ENCODE measurements at places on chromosomes 16 and 17.

- no peak for DNase-seq
Measured at GRCh38 chr17:47872651-47873161, 21.7 kb upstream of the SP6 start.

- DNase-seq, result no peak
Measured at GRCh38 chr17:52158450-52159042, at the start of gene CA10. Gene CA10, minus strand, starts transcription at chr17:52158714.

GRCh38 chr17:69064476-69064875 lies 3.7 kb upstream of the ABCA9 start:
- no peak for DNase-seq

GRCh38 chr17:56926704-56927103 lies 12.9 kb upstream of the TRIM25 start:
- no peak for DNase-seq

DNA sequence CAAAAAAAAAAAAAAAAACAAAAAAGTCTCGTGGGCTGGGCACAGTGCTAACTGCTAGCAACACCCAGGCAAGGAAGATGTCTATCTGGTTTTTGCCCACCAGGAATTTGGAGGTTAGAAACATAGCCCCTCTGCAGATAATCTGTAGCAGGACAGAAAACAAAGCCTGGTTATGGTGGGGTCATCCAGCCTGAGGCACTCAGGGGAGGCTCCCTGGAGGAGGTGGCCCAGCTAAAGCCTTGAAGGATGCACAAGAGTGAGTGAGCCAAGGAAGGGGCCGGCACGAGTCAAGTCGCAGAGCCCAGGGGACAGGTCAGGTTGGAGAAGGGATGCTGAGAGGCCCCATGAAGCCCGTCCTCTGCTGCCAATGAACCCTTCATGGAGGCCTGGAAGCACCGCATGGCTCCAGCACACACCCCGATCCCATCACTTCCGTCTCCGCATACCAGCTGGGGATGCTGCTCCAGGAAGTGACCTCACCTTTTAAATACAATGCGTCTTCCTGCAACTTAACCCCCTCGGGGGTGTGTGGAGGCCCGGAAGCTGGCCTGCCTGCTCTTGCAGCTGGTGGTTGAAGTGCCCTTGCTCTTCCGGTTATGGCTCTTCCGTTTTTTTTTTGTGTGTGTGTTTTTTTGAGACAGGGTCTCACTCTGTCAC lies 86.5 kb downstream of the ENGASE start:
- no peak for DNase-seq

- no peak for DNase-seq
Measured at GRCh38 chr16:51180719-51181502, 29.8 kb upstream of the SALL1 start.

GRCh38 chr16:55037966-55038365 lies 107.3 kb downstream of the IRX5 start:
- DNase-seq, result no peak

DNA sequence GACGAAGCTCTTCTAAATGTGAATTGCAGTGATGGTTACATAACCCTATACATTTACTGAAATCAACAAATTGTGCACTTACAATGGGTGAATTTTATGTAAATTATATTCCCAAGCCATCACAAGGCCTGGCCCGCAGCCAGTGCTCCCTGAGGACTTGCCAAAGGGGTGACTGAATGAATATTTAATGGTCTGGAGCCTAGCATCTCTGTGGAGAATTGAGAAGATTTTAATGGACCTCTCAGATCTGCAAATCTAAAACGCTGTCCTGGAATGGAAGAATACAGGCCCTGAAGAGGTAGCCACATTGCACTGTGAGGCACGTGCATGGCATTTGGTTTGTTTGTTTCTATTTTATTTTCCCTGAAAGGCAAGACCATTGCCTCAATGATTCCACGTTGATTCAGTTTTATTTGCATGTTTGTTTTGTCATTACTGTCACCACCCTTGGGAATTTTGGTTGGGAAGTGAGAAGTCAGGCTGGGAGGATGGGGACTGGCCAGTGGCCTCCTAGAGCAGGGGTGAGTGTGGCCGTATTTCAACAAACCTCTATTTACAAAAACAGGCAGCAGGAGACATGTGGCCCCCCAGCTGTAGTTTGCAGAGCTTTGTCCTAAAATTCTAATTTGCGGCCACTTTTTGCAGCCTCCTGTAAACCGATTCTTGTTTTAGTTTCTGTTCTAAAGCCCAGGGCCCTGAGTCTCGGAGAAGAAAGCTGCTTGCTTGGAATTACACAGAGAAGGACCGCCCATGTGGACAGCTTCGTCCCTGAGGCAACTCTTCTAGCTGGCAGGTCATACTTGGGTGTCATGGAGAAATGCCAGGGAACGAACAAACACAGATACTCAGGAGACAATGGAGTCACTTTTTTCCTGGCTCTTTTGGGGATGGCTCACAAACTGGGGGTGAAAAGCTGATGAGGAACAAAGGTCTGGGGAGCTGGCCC lies 40.5 kb upstream of the GCSH start:
- DNase-seq, result no peak

GRCh38 chr17:58556833-58557250 lies 42.4 kb upstream of the MTMR4 start:
- DNase-seq, result no peak

GRCh38 chr16:1108299-1109252 lies 12.5 kb upstream of the C1QTNF8 start:
- no peak for DNase-seq

DNA sequence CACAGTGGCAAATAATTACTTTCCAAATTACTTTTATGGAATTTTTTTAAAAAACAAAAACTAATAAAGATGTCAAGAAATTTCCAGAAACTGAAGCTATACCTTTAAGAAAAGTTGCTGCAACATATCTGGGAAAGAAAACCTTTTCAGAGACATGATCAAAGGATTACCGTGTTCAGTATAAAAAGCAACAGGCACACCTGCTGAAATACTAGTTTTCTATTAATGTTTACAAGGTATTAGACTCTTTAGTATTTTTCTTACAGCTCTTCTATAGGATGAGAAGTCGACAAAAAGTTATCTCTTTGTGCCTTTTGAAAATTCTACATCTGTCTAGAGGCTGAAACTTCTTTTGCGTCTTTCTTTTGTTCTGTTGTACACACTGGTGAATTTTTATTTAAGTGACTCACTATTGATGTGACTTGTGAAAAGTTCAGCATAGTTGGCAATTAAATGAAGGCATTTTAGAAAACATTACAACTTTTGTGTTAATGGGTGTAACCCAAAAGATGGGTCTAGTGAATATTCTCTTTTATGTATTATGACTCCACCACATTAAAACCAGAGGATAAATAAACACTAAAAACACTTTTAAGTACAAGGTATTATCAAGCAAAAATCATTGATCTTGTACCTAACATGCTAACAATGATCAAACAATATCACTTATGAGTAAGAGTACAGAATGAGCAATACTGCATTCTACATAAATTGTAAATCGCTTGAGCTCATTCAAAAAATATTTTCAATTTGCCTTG lies 23.8 kb downstream of the NACA2 start:
- no peak for DNase-seq

GRCh38 chr17:65794572-65794971 lies 233.1 kb upstream of the AXIN2 start:
- DNase-seq, result no peak

DNA sequence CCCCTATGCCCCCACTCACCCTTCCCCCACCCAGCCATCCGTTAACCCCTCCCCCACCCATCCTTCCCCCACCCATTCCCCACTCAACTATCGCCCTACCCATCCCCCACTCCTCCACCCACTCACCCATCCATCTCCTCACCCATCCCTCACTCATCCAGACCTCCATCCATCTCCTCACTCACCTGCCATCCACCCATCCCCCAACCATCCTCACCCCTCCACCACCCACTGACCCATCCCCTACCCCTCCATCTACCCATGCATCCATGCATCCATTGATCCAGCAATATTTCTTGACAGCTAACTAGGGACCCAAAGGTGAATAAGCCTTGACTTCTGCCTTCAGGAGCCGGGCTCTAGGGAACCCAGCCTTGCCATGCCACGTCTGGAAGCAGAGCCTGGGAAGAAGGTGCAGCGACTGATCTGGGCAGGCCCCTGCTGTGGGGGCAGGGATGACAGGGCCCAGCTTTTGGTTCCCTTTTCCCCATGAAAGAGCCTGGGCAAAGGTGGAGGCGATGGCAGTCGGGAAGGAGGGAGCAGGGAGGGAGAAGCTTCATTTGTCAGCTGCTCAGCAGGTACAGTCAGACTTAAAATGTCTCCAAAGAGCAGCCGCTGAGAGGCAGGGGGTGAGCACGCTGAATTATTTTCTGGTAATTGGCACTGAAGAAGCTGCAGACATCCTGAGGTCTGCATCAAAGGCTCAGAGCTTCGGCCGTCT lies 23.1 kb upstream of the DOC2B start:
- no peak for DNase-seq

- no peak for DNase-seq
Measured at GRCh38 chr16:397736-398332, 835 bp downstream of the NME4 start.

DNA sequence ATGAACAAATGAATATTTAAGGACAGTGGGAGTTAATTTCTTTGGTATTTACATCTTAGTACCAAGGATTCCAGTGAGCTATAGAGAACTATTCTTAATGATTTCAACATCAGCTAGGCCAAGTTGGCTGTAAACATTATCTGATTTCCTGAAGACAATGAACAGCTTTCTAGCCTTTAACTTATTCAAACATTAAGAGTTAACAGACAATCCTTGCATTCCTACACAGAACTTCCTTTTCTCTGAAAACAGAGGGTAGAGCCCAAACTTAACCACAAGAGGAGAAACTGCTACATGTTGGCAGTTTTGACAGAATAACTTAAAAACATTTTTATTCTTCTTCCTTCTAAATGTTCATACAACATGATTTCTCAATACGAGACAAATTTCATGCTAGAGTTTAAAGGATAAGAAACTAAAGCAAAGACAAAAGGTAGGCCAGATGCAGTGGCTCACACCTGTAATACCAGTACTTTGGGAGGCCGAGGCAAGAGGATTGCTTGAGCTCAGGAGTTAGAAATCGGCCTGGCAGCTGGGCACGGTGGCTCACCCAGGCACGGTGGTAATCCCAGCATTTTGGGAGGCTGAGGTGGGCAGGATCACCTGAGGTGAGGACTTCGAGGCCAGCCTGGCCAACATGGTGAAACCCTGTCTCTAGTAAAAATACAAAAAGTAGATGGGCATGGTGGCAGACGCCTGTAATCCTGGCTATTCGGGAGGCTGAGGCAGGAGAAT lies 4.4 kb downstream of the CRLF3 start:
- DNase-seq, result no peak

- no peak for DNase-seq
Measured at GRCh38 chr17:44121997-44122815, 1.2 kb downstream of the HDAC5 start.

DNA sequence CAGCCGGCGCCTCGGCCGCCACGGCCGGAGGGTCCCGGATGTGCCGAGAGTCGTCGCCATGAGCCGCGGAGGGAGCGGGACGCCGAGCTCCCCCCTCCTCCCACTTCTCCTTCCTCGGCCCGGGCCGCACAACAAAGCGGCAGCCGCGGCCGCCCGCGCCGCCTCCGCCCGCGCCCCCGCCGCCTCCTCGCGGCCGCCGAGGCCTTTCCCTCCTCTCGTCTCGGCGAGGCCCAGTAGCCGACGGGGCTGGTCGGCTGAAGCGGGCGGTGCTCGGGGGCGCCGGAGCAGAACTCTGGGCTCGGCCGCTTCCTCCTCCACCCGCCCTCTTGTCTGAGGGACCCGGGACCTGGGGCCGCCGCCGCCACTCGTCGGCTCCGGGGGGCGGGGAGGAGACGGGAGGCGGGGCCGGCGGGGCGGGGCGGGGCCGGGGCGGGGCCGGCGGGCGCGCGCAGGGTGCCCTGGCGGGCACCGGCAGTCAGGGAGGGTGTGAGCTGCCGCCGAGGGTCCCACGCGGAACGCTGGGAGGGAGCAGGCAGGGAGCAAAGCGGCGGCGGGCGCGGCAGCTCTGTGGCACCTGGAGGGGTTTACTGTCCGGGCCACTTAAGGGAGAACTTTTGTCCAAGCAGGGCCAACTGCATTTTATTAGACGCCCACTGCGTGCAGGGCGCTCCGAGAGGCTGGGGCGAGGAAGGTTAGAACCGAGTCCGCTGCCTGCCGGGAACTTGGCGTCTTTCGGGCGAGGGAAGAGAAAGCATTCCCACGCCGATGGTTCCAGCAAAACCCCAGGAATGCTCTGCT lies at the start of gene SMURF2:
Gene SMURF2 (minus strand): TSS at position 332 of the 798 bp plus-strand sequence. CDS start 427 bp downstream, outside the sequence.
- no peak for DNase-seq

DNA sequence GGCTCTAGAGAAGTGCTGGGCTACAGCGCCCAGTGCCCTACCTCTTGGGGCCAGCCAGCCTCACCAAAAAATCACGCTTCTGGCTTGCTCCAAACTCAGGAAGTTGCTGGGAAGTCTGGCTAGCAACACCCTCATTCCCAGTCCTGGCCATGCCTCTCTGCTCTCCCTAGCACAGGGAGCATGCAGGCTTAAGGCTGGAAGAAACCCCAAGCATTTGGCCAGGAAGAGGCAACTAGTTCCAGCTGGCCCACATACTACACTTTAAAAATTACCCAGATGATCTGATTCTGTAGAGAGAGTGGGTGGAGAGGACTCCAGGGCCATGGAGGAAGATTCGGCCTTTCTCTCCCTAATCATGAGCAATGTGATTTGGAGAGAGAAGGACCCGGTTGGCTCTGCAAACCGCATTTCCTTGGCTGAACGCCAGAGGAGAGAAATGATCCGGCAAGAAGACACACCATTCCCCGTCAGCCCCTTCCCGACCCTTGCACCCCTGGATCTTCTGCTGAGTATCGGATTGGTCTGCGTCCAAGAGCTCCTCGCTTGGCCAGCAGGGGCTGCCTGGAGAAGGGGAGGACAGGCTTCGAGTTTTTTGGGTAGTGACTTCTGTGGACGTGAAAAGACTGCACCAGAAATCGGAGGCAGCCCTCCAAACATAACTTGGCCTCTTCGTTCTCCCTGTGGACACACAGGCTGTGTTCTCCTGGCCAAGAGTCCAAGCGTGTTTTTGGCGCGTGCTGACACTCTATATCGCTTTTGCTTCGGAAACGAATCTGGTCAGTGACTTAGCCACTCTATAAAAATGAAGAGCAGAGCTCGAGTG lies 406.3 kb downstream of the WWOX start:
- no peak for DNase-seq

DNA sequence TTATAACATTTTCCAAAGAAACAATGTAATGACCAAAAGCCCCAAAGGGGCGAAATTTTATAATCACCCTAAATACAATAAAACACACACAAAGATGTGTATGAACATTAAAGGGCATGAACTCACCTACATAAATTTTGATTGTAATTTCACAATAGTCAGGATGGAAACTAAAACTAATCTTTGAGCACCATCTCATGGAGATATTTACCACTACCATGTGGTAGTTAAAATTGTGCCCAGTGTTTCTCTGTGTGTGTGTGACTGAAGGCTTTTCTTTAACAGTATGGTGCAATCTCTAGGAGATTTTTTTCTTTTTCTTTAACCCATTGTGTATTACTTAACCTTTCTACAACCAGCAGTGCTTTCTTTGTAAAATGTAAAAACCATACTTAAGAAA lies 19.7 kb upstream of the MEIOC start:
- DNase-seq, result peak; percentile 13

GRCh38 chr17:80346498-80347275 lies 68.3 kb upstream of the ENDOV start:
- no peak for DNase-seq

- no peak for DNase-seq
Measured at GRCh38 chr17:82179946-82180475, 32.6 kb downstream of the CCDC57 start.

GRCh38 chr17:60145006-60145935 lies 4.5 kb upstream of the CA4 start:
- no peak for DNase-seq

Measured in HS-5 (cell line).